ENCODE measurements at places on chromosomes 2 and 18. TPM values are rescaled to one million over a fixed set of nuclear protein-coding genes. Genes with fewer than 3 reads are reported as not detected.

DNA sequence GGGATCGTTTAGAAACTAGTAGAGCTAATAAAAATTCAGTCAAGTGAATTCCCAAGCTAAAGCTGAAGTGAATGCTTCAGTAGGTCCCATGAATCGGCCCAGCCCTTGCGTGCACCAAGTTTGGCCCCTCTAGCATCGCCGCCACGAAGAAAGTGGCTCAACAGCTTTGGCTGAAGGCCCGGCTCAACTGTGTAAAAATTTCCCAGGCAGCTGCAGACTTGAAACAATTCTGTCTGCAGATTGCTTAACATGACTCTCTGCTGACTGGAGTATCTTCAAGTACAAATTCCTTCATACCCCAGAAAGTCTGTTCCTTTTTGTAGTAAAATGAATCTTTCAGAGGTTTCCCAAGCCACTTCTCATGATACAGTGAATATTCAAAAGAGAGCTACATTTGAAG lies 32.7 kb downstream of the ALMS1 start:
- no peak for DNase-seq

DNA sequence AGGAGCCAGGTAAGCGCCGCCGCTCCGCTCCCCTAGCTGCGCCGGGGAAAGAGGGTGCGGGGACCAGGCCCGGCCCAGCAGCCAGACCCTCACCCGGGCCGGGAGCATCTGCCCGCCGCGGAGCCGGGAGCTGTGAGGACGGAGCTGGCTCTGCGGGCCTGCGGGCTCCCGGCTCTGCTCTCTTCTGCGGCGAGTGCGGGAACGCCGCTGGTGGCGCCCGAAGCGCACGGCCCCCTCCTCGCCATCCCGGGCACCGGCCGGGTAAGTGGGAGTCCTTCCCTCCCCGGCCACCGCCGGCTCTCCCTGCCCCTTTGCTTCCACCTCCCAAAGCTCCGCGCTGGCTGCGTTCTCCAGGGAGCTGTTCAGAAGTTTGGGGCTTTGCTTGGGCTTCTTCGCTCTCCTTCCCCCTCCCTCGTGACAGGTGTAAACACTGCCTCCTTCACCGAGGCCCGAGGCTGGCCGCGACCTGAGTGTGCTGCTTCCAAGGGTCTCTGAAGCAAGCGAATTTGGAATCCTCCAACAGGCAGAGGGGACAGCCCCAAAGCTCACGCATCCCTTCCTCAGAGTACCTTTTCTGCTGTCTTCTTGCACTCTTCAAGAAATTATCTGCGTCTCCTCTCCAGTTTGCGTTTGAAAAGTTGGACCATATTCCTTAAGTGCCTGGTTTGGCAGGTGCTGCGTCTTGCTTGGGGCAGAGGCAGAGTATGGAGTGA lies 632 bp downstream of the AFTPH start:
- DNase-seq: no peak

DNA sequence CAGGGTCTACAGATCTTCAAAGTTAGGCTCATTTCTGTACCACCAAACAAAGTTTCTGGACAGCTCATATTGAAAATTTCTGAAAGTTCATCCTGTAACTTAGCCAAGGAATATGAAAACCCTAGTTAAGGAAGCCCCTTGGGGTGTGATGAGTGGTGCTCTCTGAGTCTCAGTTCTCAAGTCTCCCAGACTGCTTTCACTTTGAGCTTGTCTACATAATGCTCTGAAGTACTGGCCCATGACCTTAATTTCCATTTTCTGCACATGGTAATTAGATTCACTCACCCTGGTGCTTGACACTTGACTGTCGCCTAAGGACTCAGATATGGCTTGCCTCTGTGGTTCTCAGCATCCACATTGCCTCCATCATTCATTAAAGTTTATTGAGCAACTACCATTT lies 51.7 kb upstream of the SATB2 start:
- DNase-seq: no peak

GRCh38 chr2:33494877-33495641 lies 18.6 kb downstream of the RASGRP3 start:
- no peak for DNase-seq

TUBA4B gene
- 0.08 TPM for total RNA-seq

GRCh38 chr2:237557633-237558015 lies 8.8 kb upstream of the PRLH start:
- no peak for DNase-seq

- no peak for DNase-seq
Measured at GRCh38 chr18:67410075-67411070, 106.1 kb downstream of the DSEL start.

CHMP3 gene
- total RNA-seq: 25.0 TPM

- DNase-seq: no peak
Measured at GRCh38 chr18:11283479-11284161, 134.3 kb upstream of the PIEZO2 start.

DNA sequence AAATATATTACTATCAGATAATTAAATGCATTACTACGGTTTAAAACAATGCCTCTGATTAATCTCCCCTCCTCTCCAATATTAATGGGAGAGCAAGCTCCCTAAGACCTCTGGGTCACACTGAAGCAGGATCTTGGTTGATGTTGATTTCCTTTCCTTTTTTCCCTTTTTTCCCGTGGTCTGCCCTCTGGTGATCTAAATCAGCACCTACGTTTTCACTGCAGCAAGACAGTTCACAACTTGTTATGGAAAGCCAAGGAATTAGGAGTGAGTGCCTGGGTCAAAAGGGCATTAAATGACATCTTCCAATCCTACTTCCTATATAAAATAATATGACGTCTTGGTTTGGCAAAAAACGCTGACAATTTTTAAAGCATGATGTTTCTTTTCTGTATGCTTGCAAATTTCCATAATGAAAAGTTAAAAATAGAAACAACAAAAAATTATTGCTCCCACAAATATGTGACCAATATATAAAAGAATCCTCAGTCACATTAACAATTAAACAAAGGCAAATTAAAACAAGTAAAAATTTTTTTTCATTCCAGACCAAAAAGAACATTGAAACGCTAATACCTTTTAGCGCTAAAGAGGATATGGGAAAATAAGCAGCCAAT lies 7.9 kb upstream of the CFAP36 start:
- DNase-seq: no peak

DNA sequence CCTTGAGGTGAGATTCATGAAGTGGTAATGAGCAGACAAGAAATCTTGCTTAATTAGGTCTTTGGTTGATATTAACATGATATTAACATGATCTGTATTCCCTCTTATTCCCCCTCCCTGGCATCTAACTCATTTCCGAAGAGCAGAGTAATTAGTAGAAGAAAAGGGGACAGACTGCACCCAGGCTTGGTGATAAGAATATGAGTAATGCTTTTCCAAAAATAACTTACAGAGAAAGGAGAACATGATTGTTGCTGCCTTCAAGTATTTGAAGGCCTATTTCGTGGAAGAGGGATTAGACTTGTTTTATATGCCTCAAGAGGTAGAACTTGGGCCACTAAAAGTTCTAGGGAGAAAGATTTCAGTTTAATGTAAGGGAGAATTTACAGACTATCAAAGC lies 130.6 kb upstream of the ATP5MC3 start:
- DNase-seq: no peak

GRCh38 chr2:100888601-100889000 lies 68.7 kb downstream of the NPAS2 start:
- DNase-seq: no peak

- no peak for DNase-seq
Measured at GRCh38 chr2:127080226-127080937, 26.6 kb downstream of the BIN1 start.

- no peak for DNase-seq
Measured at GRCh38 chr18:32040936-32041335, 22.3 kb downstream of the RNF125 start.

- DNase-seq: no peak
Measured at GRCh38 chr2:43293744-43294695, 67.6 kb upstream of the ZFP36L2 start.
